ENCODE measurements at places on chromosomes 6 and 20.

GRCh38 chr6:63584125-63584514 lies 11.8 kb downstream of the LOC128125822 start:
- no peak for DNase-seq

DNA sequence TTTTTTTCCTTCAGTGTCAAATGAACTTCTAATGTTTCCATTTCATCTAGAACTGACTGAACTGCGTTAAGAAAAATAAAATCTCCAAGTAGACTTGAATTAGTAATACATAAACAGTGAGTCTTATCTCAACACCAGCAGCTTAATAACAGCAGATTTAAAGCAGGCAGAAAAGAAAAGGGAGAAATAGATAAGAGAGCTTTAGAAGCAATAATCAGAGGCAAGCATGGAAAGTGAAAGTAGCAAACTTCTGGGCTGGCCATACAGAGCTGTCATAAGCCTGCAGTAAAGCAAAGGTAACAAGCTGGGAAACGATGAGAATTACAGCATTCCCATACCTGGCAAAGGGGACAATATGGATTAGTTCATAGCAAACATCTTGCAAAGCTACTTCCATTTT lies 16.9 kb upstream of the ANGPT4 start:
- DNase-seq: no peak

DNA sequence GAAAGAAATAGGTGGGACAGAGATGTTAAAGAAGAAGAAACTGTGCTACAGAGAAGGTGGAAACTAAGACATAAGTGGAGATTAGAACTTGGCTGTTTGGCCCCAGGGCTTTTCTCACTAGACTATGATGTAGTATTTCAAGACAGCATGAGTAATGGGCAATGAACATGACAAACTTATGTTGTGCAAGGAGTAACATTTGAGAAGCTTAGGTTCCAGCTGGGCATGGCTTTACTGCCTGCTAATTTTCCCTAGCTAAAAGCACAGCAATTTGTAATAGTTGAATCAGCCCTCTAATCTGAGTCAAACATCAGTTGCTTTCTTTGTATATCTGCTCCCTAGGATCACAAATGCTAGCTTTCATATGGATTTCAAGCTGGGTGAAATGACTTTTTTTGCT lies 294.3 kb upstream of the BMP2 start:
- no peak for DNase-seq

GRCh38 chr6:116244284-116244683 lies 9.6 kb downstream of the TSPYL4 start:
- no peak for DNase-seq

DNA sequence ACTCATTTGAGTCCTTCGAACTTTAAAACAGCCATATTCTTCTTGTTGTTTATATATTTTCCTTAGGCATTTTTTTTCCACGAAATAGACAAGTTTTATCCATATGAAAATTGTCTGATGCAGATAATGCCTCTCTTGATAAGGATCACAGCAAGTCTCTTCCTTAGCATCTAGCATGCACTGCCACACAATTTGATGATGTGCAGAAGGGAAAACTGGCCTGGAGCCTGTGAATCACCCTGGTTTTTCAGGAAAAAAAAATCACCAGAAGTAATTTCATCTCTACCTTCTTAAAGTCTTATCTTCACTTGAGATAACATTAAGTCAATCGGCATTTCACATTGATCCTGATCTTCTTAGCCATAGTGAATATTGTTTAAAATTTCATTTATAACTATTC lies 199.8 kb downstream of the TENT5A start:
- DNase-seq: no peak

GRCh38 chr6:137086031-137086430 lies 41.3 kb upstream of the IL20RA start:
- no peak for DNase-seq

DNA sequence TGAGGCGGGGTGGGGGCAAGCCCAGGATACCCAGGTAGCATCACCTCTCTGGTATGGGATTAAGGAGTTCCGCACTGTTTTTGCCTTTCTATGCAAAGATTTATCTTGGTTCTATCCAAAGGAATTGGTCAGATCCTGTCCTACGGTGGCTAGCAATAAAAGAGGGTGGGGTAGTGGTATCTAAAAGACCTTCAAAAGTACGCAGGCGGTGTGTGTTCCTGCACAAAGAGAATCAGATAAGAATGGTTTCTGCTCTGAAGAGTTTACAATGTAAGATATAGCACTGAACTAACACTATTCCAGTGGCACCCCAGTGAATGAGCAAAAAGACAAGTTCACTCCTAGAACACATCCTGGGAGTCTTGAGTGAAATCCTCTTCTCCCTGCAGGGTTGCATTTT lies 6.3 kb downstream of the MRPS18A start:
- no peak for DNase-seq

DNA sequence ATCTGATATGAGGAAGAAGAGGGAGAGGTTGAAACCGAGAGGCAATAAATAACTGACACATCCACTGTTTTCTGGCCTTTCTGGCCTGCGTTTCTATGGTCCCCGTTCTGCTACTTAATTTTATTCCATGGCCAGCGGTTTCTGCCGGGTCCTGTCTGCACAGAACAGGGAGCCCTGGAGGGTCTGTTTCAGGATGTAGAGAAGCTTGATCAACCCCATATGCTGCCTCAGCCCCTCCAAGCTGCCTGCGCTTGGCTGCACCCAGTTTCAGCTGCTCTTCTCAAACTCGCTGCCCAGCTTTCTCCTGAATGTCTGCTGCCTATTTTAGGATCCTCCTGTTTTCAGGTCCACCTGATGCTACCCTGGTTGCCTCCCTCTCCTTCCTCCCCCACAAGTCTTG lies 18.5 kb upstream of the PACSIN1 start:
- DNase-seq: no peak

- no peak for DNase-seq
These were observed 20.2 kb downstream of the SCML4 start for GRCh38 chr6:107803957-107804356.

DNA sequence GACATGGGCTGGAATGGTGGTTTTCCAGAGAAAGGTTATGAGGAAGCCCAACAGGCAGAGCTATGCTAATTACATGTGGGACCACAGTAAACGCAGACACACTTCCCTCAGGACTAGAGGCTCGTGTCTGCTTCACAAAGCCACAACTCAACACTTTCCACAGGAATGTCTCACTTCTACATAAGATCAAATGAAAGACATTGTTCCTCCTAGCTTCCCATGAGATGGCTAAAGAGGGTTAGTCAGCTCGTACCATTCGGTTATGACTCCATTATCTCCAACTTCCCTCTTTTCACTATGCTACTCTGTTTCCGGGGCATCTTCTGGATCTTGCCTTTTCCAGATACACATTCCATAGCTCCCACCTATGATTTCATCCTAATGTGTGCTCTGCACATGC lies 29.1 kb upstream of the ZC3H12D start:
- no peak for DNase-seq

GRCh38 chr20:49503176-49503575 lies 20.7 kb upstream of the KCNB1 start:
- DNase-seq: no peak

DNA sequence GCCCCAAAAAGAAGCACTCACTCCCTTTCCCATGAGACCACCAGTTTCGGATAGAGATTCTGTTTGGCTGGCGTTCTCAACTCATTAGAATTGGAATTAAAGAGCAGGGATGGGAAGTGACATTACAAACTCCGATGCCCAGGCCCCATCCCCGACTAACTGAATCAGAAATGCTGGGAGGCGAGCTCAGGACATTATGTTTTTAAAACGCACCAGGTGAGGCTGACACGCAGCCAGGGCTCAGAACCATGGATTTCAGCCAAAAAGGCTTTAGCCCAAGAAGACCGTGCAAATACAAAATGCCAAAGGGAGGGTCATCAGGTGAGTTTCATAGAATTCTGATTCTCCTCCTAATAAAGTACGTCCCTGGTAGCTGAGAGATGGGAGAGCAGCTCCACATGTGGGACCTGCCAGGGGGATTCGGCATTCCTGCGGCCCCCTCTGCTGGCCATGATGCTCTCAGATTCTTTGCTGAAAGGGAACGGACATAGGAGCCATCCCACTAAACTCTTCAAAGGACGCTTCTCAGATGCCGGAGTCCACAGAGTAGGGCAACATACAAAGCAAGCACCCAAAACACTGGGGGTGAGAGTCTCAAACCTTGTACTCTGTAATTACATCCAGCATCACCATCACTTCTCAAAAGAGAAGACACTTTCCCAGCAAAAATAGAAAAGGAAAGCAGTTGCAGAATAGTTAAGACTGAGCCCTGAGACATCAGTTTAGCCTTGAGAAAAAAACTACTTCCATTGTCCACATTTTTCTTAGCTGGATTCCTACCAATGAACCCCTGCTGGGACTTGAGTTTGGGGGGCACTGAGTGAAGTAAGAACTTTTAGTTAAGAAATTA lies 205.2 kb downstream of the BMP7 start:
- DNase-seq: peak; percentile 79

DNA sequence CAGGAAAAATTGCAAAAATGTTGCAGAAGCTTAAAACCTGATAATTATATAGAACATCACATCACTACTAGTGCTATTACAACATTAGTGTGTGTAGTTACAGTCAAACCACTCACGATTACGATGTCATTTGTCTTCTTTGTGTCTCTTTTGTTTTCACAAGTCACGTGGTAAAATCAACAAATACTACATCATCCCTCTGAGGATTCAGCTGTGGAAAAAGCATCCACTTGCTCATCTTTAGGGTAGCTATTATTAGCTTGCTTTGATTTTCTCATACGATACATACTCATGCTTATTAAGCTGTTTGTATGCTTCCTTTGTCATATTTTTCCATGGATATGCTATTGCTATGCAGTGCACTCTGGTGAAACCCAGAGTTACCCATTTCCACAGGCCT lies 22.2 kb upstream of the ATXN1 start:
- no peak for DNase-seq

DNA sequence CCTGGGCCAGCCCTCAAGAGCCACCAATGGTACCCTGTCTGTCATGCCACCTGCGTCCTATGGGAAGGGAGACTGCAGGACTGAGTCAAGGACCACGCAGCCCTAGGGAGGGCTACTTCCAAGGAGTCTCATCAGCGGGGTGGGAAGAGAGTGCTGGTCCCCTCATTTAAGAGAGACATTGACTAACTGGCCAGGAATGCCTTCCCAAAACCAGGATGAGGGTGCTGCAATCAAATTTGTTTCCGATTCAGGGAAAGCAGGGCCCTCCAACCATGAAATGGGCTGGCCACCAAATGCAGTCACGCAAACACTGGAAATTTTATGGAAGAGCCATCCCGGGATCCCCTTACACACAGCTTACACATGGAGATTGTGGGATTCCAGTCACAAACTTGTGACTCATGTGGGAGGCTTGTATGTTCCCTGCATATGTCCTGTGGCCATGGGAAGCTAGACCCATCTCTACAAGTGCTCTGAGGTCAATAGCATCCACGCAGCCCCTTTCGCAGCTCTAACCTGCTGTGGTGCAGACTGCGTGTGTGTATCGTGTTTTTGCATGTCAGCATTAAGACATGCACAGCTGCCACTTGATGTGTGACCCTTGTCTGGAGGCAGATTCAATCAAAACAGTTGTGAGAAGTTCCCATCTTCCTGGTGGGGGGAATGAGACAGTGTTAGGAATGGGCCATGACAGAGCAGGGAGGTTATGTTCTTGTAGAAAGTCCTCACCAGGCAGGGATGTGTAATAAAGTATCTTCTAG lies 53.0 kb upstream of the CST7 start:
- DNase-seq: no peak

- DNase-seq: no peak
These were observed 15.5 kb downstream of the MRPL14 start for GRCh38 chr6:44111434-44112417.

DNA sequence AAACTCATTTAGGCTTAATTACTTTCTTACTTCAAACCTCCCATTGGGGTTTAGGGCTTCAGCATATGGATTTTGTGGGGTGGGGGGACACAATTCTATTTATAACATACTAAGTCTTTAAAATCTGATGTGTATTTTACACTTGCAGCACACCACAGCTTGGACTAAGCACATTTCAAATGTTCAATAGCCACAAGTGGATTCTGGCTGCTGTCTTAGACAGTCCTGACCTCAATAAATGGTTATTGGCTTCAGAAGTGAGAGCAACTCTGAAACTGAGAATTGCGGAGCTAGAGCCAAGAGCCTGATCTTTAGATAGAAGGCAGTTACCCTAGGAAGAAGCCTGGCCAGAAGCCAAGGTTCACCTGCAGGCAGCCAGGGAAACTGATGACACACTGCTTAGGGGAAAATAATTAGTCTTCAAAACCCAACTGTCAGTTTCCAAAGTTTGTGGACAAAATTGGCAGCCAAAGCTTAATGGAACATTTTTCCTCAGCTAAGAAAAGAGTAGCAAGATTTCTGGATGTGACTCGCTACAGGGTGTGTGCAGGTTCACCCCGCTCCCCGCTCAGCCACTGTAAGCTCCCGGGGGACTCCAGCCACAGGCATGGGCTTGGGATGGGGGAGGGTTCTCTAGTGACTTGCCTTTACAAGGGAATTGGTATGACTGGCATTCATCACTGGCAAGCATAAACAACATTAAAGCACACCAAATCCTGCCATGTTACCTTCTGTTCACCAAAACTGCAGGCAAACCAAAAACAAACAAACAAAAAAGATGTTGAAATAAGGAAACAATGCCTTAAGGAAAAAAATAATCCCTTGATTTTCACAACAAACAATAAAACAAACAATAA lies 219.8 kb downstream of the TFAP2A start:
- DNase-seq: no peak

DNA sequence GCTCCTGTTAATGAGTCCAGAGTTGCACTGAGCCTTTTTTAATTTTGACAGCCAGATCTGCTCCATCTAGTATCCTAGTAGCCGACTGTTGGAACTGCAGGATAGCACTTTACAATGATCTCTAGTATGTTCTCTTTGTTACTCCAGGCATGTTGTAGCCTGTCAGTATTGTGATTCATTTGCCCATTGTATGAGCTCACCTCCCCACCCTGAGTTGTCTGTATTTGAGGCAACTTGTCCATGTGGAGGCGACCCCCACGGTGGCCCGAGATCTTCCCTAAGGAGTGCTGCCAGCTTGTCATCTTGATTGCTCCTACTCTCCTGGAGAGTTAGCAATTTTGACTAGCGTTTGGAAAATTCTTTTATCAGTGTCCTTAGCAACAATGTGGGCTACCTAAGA lies 67.2 kb downstream of the DHX35 start:
- DNase-seq: no peak

DNA sequence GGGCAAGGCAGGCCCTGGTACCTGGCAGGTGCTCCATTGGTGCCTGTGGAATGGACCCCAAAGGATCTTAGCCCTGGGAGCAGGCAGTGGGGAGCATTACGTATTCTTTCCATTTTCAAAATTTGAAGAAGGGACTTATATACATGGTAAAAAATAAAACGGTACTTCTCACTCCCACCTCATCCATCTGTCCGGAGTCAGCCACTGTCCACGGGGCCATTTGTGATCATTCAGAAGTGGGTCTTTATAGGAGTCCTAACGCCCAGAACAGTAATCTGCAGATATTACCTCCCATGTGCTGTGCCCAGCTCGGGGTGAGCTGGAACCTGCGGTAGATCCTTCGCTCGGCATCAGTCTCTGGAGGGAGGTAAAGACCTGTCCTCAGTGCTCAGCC lies 110.4 kb downstream of the SYCP2 start:
- DNase-seq: no peak
